Activated T-cell treated with anti-CD3 and anti-CD28 coated beads for 24 hours (primary cell): ENCODE measurements at places on chromosomes 4 and X.

DNA sequence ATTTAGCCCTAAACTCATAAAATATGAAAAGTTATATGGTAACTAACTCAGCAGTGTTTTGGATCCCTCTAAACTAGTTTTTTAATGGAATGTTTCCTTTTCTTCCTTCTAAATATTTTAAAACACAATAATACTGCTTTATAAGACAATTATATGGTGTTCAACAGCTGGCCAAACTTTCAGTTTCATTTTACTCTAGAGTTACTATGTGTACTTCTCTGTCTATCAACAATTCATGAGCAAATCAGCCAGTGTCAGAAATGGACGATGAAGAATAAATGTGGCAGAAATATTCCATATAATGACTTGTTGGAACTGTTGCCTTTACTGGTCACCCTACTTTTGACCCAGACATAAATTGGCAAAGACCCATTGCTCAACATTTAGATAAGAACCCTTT, 64.8 kb upstream of the CXXC4 start:
- no peak for DNase-seq

GRCh38 chr4:177386278-177386815, 55.9 kb downstream of the AGA start:
- no peak for DNase-seq

- no peak for DNase-seq
Measured at GRCh38 chr4:152045807-152046571, 285.2 kb upstream of the GATB start.

DNA sequence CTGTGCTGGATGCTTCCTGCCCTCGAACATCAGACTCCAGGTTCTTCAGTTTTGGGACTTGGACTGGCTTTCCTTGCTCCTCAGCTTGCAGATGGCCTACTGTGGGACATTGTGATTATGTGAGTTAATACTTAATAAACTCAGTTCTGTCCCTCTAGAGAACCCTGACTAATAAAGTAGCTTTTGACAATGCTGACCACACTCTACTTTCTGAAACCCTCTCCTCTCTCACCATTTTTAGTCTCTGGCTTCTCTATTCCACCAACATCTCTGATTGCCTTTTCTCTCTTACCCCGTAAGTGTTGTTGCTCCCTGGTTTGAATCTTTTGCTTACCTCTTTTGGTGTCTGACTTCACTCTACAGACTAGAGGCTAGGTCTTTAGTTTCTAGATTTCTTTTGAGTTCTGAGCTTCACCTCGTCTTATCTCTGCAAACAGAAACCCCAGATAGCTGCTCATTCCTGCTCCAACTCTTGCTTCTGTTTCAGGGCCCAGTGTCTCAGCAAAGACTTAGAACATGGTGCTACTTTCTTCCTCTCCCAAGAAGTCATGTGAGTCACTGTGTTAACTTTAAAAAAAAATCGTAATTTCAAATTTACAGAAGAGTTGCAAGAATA, 11.4 kb downstream of the TMSB4X start:
- no peak for DNase-seq

DNA sequence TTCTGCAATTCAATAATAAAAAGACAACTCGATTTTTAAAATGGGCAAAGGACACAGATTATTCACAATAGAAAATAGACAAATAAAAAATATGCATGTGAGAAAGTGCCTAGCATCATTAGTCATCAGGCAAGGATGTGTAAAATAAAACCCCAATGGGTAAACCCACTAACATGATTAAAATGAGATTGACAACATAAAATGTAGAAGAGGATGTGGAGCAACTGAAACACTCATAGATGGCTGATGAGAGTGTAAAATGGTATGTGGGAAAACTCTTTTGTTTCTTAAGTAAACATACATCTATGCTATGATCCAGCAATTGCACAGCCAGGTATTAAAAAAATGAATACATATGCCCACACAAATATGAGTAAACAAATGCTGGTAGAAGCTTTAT, 177.6 kb downstream of the IQCM start:
- DNase-seq: no peak

DNA sequence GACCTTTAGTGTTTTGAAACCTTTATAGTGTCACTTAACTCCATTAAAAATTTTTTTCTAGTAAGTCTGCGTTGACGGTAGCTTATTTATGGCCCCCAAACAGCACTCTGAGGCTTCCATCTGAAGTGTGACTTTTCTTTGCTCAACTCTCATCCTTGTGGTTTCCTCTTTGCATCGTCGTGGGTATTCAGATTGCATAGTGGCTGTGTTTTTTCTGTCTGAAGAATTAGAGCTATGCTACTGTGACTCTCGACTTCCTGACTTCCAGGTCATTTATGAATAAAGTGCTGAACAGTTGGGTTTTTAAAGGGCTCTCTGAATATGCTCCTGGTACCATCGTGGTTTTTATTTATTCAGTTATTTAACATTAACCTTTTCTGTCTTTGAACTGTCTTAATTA, 44.9 kb downstream of the JADE1 start:
- DNase-seq: no peak

GRCh38 chrX:17266136-17266535, 108.9 kb upstream of the NHS start:
- DNase-seq: no peak
